ENCODE measurements at places on chromosomes 6 and 20. TPM values are rescaled to one million over a fixed set of nuclear protein-coding genes. Genes with fewer than 3 reads are reported as not detected.
A peak's percentile ranks its signal among the peaks of the same experiment; 100 is the strongest.

GRCh38 chr20:34041226-34041625 lies 47.5 kb downstream of the RALY start:
- H3K4me1 ChIP-seq, result peaks cover 44% of the 10 kb centered on the region
- H3K27me3 ChIP-seq, result no peaks in the 10 kb centered on the region
- DNase-seq, result no peak
- H3K4me3 ChIP-seq, result no peak overlapping the region

- no peak overlapping the region for H3K4me3 ChIP-seq
- no peaks in the 10 kb centered on the region for H3K27me3 ChIP-seq
- no peak overlapping the region for H3K27ac ChIP-seq
- no peak for DNase-seq
- no peaks in the 10 kb centered on the region for H3K36me3 ChIP-seq
These were observed 39.4 kb upstream of the MYB start for GRCh38 chr6:135141728-135142127.

DNA sequence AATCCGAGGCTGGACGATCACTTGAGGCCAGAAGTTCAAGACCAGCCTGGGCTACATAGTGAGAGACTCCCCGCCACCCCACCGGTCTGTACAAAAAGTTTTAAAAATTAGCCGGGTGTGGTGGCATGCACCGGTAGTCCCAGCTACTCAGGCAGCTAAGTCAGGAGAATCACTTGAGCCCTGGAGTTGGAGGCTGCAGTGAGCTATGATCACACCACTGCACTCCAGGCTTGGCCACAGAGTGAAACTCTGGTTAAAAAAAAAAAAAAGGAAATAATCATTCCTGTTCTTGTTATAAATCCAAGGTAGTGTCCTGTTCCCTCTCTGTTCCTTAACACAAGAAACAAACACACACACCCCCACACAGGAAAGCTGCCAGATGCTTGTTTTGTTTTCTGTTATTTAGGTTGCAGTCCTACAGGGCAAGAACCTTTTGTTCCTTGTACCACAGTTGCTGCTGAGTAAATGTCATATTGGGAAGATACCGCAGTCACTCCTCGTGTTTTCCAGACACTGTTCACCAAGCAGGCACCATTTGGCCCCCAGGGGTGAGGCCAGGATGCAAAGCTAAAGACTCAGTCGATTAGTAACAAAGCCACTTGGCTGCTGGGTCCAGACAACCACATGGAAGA lies 28.9 kb downstream of the ASIP start:
- no peak overlapping the region for H3K4me3 ChIP-seq
- H3K36me3 ChIP-seq, result no peaks in the 10 kb centered on the region
- DNase-seq, result peak; percentile 19
- H3K4me1 ChIP-seq, result no peaks in the 10 kb centered on the region
- no peaks in the 10 kb centered on the region for H3K27me3 ChIP-seq

- DNase-seq, result no peak
- H3K4me3 ChIP-seq, result no peak overlapping the region
- no peaks in the 10 kb centered on the region for H3K27me3 ChIP-seq
- H3K27ac ChIP-seq, result peak overlapping the region; percentile 15
- H3K4me1 ChIP-seq, result no peaks in the 10 kb centered on the region
These were observed 79.2 kb upstream of the RIPOR2 start for GRCh38 chr6:25014791-25015560.

DNA sequence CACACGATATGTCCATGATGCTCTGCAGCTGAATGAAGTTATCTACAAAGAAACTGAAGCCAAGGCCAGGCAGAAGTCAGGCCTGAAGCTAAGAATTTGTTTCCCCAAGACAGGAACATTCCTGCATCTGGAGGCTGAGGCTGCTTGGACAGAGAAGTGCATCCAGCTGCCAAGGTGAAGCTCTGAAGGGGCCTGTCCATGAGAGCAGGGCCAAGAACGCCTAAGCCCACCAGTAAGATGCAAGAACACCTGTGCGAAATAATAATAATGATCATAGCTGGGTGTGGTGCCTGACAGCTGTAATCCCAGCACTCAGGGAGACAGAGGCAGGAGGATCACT lies 37.7 kb upstream of the B4GALT5 start:
- H3K36me3 ChIP-seq, result no peaks in the 10 kb centered on the region
- no peak for DNase-seq
- peaks cover 8% of the 10 kb centered on the region for H3K4me1 ChIP-seq
- H3K27ac ChIP-seq, result no peak overlapping the region
- no peak overlapping the region for H3K4me3 ChIP-seq
- H3K27me3 ChIP-seq, result no peaks in the 10 kb centered on the region

GRCh38 chr6:33896391-33897188 lies 92.8 kb upstream of the MLN start:
- no peak for DNase-seq
- no peak overlapping the region for H3K4me3 ChIP-seq
- no peak overlapping the region for H3K27ac ChIP-seq
- H3K4me1 ChIP-seq, result peaks cover 4% of the 10 kb centered on the region
- no peaks in the 10 kb centered on the region for H3K27me3 ChIP-seq

GRCh38 chr20:35579196-35579595 lies 36.4 kb upstream of the SPAG4 start:
- H3K4me3 ChIP-seq, result no peak overlapping the region
- H3K27me3 ChIP-seq, result no peaks in the 10 kb centered on the region
- H3K4me1 ChIP-seq, result no peaks in the 10 kb centered on the region
- no peak overlapping the region for H3K27ac ChIP-seq
- no peak for DNase-seq

DNA sequence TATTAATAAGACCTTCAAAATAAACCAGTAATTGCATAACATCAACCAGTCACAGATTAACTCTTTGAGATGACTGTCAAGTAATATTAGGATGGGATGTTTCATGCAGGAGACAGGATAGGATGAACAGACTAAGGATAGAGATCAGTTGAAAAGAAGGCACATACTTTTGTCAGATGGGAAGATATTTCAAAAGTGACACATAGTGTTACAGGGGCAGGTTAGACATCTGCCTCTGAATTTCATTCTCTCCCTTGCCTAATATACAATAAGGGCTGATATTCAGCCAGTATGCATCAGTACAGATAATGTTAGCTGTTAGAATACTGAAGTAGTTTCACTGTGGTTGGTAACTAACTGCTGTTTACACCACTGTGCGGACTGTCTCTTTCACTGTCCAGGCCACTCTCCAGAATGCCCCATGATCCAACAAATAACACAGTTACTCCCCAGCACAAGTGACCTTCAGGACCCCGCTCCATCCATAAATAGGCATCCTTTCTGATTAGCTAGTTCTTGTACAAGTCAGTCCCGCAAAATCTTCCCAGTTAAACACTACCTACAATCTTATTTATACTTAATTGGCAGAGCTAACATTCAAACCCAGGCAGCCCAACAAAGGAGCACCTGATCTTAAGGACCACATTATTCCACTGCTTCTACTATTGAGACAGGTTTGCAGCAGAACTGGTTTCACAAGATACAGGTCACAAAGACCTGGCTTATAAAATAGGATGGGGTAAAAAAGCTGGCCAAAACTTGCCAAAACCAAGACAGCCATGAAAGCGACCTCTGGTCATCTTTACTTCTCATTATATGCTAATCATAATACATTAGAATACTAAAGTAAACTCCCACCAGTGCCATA lies 21.9 kb upstream of the PLN start:
- H3K4me1 ChIP-seq, result peaks cover 5% of the 10 kb centered on the region
- no peak for DNase-seq
- H3K27me3 ChIP-seq, result no peaks in the 10 kb centered on the region
- H3K36me3 ChIP-seq, result no peaks in the 10 kb centered on the region

Gene COL9A3
- total RNA-seq, result 6.0 TPM

DNA sequence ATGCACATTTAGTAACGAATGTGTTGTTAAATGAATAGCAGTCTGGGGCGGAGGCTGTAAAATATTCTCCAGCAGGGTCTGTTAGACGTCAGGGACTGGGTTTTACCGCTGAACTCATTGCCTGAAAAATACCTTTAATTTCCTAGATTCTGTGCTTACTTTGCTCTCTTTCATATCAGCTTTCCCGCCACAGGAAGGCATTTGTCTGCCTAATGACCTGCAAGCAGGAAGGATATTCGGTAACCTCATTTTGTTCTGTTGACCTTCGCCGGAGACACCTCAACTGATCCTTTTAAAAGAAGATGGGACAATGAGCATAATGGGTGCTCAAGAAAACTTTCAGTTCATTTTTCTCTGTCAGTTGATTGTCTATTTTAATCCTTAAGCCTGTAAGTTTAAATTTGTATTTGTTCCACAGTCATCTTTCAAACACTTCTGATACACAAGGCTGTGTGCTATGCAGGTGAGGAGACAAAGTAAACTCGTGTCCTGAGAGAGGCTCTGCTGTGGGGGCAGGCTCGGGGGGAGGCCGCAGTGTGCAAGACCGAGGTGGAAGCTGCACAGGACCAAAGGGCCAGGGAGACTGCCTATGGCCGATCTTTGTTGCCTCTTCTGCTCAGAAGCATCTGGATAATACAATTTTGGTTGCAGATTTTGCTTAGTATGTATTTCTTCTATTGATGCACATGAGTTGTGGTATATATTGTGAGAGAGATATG lies 27.4 kb upstream of the SIM1 start:
- no peak overlapping the region for H3K4me3 ChIP-seq
- DNase-seq, result no peak
- H3K36me3 ChIP-seq, result no peaks in the 10 kb centered on the region
- H3K27ac ChIP-seq, result no peak overlapping the region

- peaks cover 58% of the 10 kb centered on the region for H3K27me3 ChIP-seq
- no peak for DNase-seq
- H3K27ac ChIP-seq, result no peak overlapping the region
- H3K4me3 ChIP-seq, result no peak overlapping the region
- H3K4me1 ChIP-seq, result peaks cover 10% of the 10 kb centered on the region
- no peaks in the 10 kb centered on the region for H3K36me3 ChIP-seq
These were observed 19.6 kb upstream of the ABT1 start for GRCh38 chr6:26576929-26577719.

Data from transverse colon (tissue), 4 donors.